ENCODE measurements at places on chromosomes 5 and 9. TPM values are rescaled to one million over a fixed set of nuclear protein-coding genes. Genes with fewer than 3 reads are reported as not detected.

TSC1 gene
- total RNA-seq: 33.5 TPM

PRUNE2 gene
- 0.50 TPM for total RNA-seq

MED27 gene
- total RNA-seq: 41.8 TPM

GRCh38 chr5:139844472-139845145, 49.0 kb downstream of the PSD2 start:
- peak; percentile 86 for DNase-seq

DNA sequence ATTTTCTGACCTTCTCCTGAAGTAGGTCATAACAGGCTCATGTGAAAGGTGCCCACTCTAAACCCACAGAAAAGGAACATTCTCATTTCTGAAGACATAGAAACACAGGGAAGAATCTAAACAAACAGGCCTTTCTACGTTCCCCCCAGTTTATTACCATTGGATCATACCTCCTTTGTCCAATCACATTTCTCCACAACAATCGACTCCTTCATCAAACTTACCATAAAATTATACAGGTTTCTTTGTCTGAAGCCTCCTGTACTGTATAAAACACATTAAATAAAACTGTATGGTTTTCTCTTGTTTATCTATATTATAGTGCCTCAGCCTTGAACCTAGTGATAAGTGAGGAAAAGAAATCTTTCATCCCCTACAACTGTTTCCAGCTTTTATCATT, 340.7 kb downstream of the ENC1 start:
- no peak for DNase-seq

Measured in activated CD4-positive, alpha-beta T cell treated with anti-CD3 and anti-CD28 coated beads, Interleukin-2, amount 10 ng/mL, durations not matched to agents 24 days and 14 days (primary cell).